Neural progenitor cell (in vitro differentiated cells): ENCODE measurements at places on chromosomes 3 and 15. TPM values are rescaled to one million over a fixed set of nuclear protein-coding genes. Genes with fewer than 3 reads are reported as not detected.

The NEK10 gene
- 0.54 and 1.1 TPM in 2 replicates for total RNA-seq

The SLC28A1 gene
- total RNA-seq, result not detected in 2 replicates

The MAP1A gene
- total RNA-seq, result 4.0 and 8.2 TPM in 2 replicates

The ALDH1L1 gene
- 0.31 and 0.60 TPM in 2 replicates for total RNA-seq

The RBSN gene
- total RNA-seq, result 29.8 and 35.4 TPM in 2 replicates

The TMC3 gene
- total RNA-seq, result 0.09 and 0.13 TPM in 2 replicates

The SMARCC1 gene
- 167 and 175 TPM in 2 replicates for total RNA-seq

GRCh38 chr3:185457376-185457775 is 41.5 kb downstream of the TMEM41A start:
- H3K4me1 ChIP-seq, result no peaks in the 10 kb centered on the region
- H3K27me3 ChIP-seq, result no peaks in the 10 kb centered on the region
- H3K27ac ChIP-seq, result no peak overlapping the region
- no peaks in the 10 kb centered on the region for H3K36me3 ChIP-seq
- DNase-seq, result no peak
- H3K4me3 ChIP-seq, result no peak overlapping the region

- no peaks in the 10 kb centered on the region for H3K4me1 ChIP-seq
- H3K36me3 ChIP-seq, result no peaks in the 10 kb centered on the region
- no peaks in the 10 kb centered on the region for H3K27me3 ChIP-seq
- no peak overlapping the region for H3K4me3 ChIP-seq
- no peak for DNase-seq
- H3K27ac ChIP-seq, result no peak overlapping the region
Observed at GRCh38 chr3:32147933-32148332, 41.5 kb downstream of the GPD1L start.

DNA sequence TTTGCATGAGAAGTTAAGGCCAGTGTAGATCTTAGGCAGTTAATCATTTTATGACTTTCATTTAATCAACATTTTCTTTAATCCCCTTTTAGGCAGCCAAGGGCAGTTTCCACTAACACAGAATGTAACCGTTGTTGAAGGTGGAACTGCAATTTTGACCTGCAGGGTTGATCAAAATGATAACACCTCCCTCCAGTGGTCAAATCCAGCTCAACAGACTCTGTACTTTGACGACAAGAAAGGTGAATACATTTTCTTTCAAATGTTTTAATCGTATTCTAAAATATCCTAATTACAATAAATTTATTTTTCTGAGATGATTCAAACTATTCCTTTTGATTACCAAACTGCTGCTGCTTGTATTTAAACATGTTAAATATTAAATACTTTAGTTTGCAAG is 843.2 kb downstream of the CADM2 start:
- no peaks in the 10 kb centered on the region for H3K4me1 ChIP-seq
- H3K4me3 ChIP-seq, result no peak overlapping the region
- peak; percentile 48 for DNase-seq
- no peaks in the 10 kb centered on the region for H3K36me3 ChIP-seq

GRCh38 chr15:31297575-31298456 is 28.8 kb upstream of the KLF13 start:
- no peak overlapping the region for H3K27ac ChIP-seq
- H3K4me3 ChIP-seq, result no peak overlapping the region
- no peak for DNase-seq
- H3K4me1 ChIP-seq, result peaks cover 55% of the 10 kb centered on the region

GRCh38 chr15:83158393-83158792 is 49.2 kb downstream of the HDGFL3 start:
- peaks cover 17% of the 10 kb centered on the region for H3K36me3 ChIP-seq
- H3K4me3 ChIP-seq, result no peak overlapping the region
- no peaks in the 10 kb centered on the region for H3K4me1 ChIP-seq
- H3K27me3 ChIP-seq, result no peaks in the 10 kb centered on the region

- H3K4me1 ChIP-seq, result no peaks in the 10 kb centered on the region
- no peak overlapping the region for H3K27ac ChIP-seq
- no peak overlapping the region for H3K4me3 ChIP-seq
- no peak for DNase-seq
Observed at GRCh38 chr3:59764171-59764570, 714.3 kb upstream of the CFAP20DC start.

DNA sequence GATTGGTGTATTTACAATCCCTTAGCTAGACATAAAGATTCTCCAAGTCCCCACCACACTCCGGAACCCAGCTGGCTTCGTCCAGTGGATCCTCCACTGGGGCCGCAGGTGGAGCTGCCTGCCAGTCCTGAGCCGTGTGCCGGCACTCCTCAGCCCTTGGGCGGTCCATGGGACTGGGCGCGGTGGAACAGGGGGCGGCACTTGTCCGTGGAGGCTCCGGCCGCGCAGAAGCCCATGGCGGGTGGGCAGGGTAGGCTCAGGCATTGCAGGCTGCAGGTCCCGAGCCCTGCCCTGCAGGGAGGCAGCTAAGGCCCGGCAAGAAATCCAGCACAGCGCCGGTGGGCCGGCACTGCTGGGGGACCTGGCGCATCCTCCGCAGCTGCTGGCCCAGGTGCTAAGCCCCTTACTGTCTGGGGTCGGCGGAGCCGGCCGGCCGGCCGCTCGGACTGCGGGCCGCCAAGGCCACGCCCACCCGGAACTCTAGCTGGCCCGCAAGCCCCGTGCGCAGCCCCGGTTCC is 3.5 kb upstream of the RNU5B-1 start:
- peak; percentile 75 for DNase-seq
- peaks cover 9% of the 10 kb centered on the region for H3K4me1 ChIP-seq
- H3K27ac ChIP-seq, result no peak overlapping the region
- no peaks in the 10 kb centered on the region for H3K36me3 ChIP-seq
- H3K4me3 ChIP-seq, result peak overlapping the region; percentile 19

DNA sequence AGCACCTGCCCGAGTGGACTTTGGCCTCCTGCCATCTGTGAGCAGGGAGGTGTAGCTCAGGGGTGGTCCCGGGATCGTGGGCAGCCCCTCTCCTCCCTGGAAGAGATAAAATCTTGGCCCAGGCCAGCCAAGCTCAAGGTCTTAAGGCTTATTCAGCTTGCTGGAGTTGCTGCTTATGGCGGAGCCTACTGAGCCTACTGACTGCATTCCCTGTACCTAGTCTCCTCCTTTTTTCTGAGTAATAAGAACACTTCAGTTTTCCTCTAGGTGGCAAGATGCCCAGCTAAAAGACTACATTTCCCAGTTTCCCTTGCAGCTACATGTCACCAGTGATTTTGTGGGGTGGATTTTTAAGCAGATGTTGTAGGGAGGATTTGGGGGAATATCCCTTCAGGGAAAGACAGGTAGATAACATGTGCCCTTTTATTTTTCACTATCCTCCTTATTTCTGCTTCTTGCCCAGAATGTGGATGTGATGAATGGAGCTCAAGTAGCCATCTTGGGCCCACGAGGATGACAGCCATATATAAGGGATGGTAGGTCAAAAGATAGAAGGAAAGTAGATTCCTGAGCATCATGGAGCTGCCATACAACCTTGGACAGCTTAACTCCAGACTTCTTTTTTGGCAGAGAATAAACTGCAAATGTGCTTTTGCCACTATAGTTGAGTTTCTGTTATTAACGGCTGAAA is 41.4 kb upstream of the INSYN1 start:
- no peak overlapping the region for H3K4me3 ChIP-seq
- no peak overlapping the region for H3K27ac ChIP-seq
- H3K4me1 ChIP-seq, result no peaks in the 10 kb centered on the region
- no peaks in the 10 kb centered on the region for H3K36me3 ChIP-seq
- no peaks in the 10 kb centered on the region for H3K27me3 ChIP-seq
- no peak for DNase-seq

DNA sequence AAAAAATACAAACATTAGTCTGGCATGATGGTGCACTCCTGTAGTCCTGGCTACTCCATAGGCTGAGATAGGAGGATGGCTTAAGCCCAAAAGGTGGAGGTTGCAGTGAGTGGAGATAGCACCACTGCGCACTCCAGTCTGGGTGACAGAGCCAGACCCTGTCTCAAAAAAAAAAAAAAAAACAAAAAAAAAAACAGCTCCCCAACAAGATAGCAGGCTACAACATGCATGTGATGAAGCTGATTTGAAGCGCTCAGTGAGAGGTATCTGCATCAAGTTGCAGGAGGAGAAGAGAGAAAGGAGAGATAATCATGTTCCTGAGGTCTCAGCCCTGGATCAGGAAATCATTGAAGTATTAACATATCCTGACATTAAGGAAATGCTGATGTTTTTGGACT is 608 bp upstream of the PPCDC start:
- no peak for DNase-seq
- H3K27ac ChIP-seq, result no peak overlapping the region
- no peaks in the 10 kb centered on the region for H3K36me3 ChIP-seq
- no peaks in the 10 kb centered on the region for H3K4me1 ChIP-seq

- H3K27me3 ChIP-seq, result no peaks in the 10 kb centered on the region
- DNase-seq, result no peak
- H3K27ac ChIP-seq, result no peak overlapping the region
- no peak overlapping the region for H3K4me3 ChIP-seq
- no peaks in the 10 kb centered on the region for H3K4me1 ChIP-seq
Observed at GRCh38 chr15:75164625-75165350, 36.9 kb upstream of the C15orf39 start.

DNA sequence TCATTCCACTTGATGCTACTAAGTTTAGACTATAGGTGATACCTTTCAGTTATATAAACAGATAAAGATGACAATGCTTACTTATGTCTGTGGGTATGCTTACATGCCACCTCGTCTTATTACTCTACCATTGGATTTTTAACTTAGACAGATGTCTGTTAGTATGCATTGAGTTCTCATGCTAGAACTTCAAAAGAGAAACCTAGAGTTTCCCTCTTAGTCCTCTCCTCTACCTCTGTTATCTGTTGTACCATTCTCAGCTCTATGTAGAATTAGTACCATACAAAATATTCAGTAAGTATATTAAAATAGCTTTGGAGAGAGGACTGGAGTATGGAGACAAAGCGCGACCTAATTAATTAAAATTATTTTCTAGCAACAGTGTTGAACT is 111.3 kb downstream of the BBX start:
- peaks cover 10% of the 10 kb centered on the region for H3K4me1 ChIP-seq
- H3K36me3 ChIP-seq, result no peaks in the 10 kb centered on the region
- no peak for DNase-seq

DNA sequence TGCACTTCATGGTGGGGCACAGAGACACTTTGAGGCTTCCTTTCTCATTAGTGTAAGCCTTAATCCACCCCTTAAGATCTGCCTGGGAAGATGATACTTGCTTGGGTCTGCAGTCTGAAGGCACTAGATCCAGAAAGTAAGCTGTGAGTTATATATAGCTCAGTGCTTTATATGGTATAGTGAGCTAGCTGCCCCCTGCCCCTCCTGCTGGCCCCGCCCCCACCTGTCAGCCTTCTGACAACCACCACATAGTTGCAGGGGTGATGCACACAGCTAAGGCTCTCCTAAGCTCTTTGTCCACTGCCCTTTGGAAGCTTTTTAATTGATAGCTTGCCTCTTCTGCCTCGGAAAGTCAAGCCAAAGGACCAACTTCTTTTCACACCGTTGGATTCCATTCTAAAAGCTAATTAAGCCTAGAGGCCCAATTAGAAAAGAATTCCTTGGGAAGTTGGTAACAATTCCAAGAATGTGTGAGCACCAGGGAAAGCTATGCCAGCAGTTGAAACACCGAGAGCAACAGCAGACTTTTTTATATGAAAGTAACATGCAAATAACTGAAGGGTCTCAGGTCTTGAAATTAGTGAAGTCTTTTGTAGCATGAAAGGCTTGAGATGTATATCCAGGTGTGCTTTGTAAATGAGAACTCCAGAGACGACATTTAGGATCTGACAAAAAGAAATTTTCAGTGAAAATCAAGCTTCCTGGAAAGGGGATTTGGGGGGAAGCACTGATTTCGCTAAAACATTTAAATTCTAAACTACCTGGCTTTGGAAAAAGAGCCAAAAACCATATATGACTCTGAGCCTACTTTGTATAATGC is 2.3 kb downstream of the TPM1 start:
- peaks cover 10% of the 10 kb centered on the region for H3K36me3 ChIP-seq
- H3K27me3 ChIP-seq, result peaks cover 4% of the 10 kb centered on the region
- peak; percentile 94 for DNase-seq
- peak overlapping the region; percentile 99 for H3K27ac ChIP-seq
- H3K4me1 ChIP-seq, result peaks cover 47% of the 10 kb centered on the region

DNA sequence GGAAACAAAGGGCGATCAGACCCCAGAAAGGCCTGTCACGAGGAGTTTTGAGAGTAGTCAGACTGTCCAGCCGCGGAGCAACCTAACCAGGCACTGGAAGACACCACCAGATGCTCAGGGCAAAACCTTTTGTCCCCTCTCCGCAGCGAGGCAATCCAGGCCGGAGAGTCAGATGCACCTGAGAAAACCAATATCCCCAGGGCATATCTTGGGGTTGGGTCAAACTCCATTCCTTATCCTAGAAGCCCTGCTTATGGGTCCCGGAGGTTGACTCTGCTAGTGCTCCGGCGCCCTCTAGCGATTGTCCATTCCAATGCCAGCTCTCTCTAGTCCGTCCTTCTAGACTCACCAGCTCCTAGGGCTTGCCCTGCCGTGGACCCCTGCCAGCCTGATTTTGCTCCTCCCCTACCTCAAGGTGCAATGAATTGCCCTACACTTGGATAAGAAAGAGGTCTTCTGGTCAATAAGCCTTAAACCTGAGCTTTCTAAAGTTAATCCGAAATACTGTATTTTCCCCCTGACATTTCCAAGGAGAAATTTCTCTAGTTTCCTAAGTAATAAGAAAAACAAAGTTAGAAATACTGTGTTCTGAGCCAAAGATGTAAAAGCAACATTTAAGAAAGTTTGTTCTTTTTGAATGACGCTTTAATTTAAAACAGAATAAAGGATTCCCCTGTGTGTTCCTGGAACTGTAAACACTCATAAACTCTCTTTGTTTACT is 5.5 kb downstream of the CPNE4 start:
- H3K27ac ChIP-seq, result no peak overlapping the region
- H3K36me3 ChIP-seq, result no peaks in the 10 kb centered on the region
- no peak overlapping the region for H3K4me3 ChIP-seq
- H3K27me3 ChIP-seq, result peaks cover 47% of the 10 kb centered on the region
- peaks cover 5% of the 10 kb centered on the region for H3K4me1 ChIP-seq
- peak; percentile 94 for DNase-seq

GRCh38 chr15:62740141-62741004 is 302.2 kb upstream of the TPM1 start:
- DNase-seq, result no peak
- peaks cover 22% of the 10 kb centered on the region for H3K4me1 ChIP-seq
- H3K36me3 ChIP-seq, result no peaks in the 10 kb centered on the region
- no peak overlapping the region for H3K4me3 ChIP-seq
- no peak overlapping the region for H3K27ac ChIP-seq
- H3K27me3 ChIP-seq, result no peaks in the 10 kb centered on the region
